ENCODE measurements at places on chromosomes 1 and 21.

- DNase-seq: no peak
These were observed 170.4 kb downstream of the VAV3 start for GRCh38 chr1:107794571-107794970.

- no peak for DNase-seq
These were observed 187.7 kb downstream of the TRABD2B start for GRCh38 chr1:47809301-47810084.

DNA sequence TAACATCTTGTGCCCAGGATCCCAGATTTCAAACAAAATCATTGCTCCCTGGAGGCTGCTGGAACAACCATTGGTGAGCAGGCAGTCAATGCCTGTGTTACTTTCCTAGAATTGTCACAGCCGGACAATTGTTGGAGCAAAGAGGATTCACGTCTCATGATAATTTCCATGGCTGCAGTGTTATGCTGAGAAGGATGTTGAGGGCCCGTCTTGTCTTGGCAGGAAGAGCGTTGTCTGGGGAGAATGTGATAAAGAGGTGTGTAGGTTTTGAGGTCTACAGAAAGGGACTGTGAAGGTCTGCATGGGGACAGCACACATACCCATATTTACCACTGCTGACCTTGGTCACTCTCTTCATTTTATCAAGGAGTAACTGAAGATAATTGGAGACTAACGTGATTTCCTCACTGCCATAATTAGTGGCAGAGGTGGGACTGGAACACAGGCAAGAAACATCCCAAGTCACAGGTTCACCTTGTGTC is 6.3 kb downstream of the MECR start:
- no peak for DNase-seq

DNA sequence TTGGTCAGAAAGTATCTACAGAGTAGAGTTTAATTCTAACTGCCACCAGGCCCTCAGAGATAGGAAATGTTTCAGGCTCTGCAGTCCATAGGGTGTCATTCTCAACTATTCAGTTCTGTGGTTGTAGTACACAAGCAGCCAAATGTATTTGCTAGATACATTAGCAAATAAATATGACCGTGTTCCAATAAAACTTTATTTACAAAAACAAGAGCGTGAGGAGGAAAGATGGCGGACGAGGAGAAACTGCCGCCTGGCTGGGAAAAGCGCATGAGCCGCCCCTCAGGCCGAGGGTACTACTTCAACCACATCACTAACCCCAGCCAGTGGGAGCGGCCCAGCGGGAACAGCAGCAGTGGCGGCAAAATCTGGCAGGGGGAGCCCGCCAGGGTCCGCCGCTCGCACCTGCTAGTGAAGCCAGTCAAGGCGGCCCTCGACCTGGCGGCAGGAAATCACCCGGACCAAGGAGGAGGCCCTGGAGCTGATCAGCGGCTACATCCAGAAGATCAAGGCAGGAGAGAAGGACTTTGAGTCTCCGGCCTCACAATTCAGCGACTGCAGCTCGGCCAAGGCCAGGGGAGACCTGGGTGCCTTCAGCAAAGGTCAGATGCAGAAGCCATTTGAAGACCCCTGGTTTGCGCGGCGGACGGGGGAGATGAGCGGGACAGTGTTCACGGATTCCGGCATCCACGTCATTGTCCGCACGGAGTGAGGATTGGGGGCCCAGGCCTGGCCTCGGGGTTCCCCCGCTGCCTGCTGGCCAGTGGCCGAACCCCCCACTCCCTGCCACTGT is 286.1 kb downstream of the LRRC40 start:
- no peak for DNase-seq

DNA sequence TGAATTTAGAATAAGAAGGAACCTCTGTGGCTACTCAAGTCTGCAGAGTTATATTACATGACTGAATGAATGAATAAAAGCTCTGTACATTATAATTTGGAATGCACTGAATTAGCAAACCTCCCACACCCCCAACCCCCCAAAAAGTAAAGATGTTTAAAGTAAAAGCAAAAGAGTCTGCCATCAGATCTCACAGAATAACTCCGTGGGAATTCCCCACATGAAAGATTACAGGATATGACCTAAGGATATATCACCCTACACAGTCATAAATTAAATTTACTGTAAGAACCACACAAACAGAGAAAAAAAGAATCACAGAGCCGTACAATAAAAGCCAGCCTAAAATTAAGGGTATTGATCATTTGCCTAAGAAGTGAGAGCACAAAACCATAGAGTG is 587.3 kb downstream of the PTPRC start:
- no peak for DNase-seq

GRCh38 chr1:39926820-39927219 is 25.1 kb upstream of the MYCL start:
- DNase-seq: no peak

- no peak for DNase-seq
These were observed 24.8 kb downstream of the ATPAF1 start for GRCh38 chr1:46643368-46643775.

Measured in activated T-cell treated with anti-CD3 and anti-CD28 coated beads, Interleukin-2, amount 50 U/mL, for 48 hours (primary cell).